ENCODE measurements at places on chromosomes 3 and 15.

GRCh38 chr3:125200731-125201139, 11.8 kb downstream of the SLC12A8 start:
- no peak for DNase-seq

DNA sequence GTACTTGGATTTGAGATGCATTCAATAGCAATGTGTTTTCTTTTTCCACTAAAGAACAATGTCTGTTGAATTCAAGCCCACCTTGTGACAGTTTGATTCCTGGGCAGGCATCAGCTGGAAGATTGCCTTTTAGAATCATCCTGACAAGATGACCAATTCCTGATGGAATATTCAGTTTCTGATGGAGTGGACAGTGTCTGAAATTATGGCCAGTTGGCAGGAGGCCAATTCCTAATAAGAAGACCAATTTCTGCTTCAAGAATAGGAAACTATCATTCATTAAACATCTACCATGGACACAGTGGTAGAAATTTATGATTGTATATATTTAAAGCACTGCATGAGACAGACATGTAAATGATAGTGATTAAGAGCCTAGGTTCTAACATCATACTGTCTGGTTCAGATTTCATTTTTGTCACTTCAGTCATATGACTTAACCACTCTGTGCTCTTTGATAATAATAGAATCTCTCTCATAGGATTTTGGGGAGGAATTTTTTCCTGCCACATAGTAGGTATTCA, 133.6 kb downstream of the CLSTN2 start:
- no peak for DNase-seq

GRCh38 chr3:11643201-11643603, 513 bp downstream of the VGLL4 start:
- DNase-seq = peak; percentile 24

- no peak for DNase-seq
Observed at GRCh38 chr15:52464040-52464439, 64.6 kb downstream of the MYO5A start.

- no peak for DNase-seq
Observed at GRCh38 chr15:26757141-26757540, 15.7 kb downstream of the GABRB3 start.

GRCh38 chr3:55823001-55823400, 335.9 kb upstream of the WNT5A start:
- no peak for DNase-seq

GRCh38 chr3:126433496-126434263, 39.0 kb downstream of the CFAP100 start:
- DNase-seq = no peak

- DNase-seq = no peak
Observed at GRCh38 chr15:93362203-93362602, 273.2 kb upstream of the RGMA start.

DNA sequence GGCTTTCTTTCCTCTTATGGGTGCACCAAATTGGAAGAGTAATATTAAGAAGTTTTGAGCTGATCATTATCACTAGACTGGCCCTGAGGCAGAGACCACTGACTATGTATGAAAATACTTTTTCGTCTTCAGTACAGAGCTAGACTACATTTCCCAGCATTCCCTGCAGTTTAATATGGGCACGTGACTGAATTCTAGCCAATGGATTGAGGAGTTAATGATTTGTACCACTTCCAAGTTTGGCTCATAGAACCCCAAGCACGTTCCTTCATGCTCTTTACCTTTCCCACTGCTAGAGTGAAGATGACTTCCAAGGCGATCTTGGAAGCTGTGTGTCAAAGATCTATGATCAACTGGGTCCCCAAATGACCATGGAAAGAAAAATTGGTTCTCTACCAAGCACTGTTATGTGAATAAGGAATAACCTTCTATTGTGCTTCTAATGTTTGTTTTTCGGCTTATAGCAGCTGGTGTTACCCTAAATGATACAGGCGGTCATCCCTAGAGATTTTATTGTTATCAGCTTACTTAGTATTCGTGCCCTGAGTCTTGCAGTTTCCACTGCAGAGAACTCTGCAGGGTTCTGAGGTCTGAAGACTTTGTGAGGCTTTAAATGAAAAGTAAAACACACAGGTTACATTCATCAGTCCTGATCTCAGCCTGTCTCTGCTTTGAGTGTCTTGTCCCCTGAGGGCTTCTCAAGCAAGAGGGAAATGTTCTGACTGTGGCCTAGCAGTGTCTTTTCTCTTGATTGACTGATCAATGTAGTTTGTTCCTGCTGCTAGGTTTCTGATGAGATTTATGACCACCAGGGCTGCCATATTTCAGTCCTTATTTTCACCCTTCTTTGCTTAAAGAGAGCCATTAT, 486.8 kb downstream of the PDCD6IP start:
- DNase-seq = no peak

GRCh38 chr3:187551416-187551815, 118.8 kb downstream of the SST start:
- DNase-seq = no peak

DNA sequence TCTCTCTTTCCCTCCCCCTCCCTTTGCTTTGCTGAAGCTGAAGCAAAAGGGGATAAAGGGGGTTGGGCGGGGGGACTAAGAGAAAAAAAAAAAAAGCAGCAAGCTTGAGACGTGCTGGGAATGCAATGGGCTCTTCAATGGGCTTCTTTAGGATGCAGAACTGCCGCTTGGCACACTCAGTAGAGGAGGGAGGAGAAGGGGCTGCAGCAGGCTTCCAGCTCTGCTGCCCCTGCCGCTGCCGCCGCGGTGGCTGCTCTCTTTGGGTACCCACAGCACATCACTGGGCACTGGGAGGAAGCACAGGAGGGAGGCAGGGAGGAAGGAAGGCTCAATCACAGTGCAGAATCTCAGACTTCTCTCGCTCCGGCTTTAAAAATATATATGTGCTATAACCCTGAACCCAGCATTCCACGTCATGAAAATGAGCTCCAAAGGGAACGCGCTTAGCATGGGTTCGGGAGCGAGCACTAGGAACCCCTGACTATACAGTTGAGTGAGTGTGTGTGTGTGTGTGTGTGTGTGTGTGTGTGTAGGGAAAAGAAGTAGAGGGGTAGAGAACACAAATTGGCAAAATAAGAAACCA, 3.5 kb downstream of the SLITRK3 start:
- no peak for DNase-seq

- DNase-seq = no peak
Observed at GRCh38 chr3:126180477-126181397, at the start of gene ALDH1L1. ALDH1L1 (minus strand) TSS chr3:126180586; CDS start chr3:126160979, 19,607 bp downstream.

GRCh38 chr3:100245136-100245535, 15.7 kb upstream of the TBC1D23 start:
- no peak for DNase-seq

- peak; percentile 66 for DNase-seq
Observed at GRCh38 chr15:73927476-73928240, 1.4 kb downstream of the LOXL1 start.

DNA sequence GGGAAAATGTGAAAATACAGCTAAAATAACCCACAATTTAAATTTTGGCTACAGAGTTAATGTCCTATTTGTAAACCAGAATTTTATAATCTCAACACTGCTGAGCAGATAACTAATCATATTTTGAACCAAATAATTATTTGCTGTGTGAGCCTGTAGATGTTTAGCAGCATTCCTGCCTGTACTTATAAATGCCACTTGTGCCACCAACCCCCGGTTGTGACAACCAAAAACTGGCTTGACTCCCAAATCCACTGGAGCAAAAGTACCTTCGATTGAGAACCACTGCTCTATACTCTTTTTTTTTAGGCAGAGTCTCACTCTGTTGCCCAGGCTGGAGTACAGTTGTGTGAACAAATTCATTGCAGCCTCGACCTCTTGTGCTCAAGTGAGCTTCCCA, 78.5 kb downstream of the CNTN6 start:
- DNase-seq = no peak

DNA sequence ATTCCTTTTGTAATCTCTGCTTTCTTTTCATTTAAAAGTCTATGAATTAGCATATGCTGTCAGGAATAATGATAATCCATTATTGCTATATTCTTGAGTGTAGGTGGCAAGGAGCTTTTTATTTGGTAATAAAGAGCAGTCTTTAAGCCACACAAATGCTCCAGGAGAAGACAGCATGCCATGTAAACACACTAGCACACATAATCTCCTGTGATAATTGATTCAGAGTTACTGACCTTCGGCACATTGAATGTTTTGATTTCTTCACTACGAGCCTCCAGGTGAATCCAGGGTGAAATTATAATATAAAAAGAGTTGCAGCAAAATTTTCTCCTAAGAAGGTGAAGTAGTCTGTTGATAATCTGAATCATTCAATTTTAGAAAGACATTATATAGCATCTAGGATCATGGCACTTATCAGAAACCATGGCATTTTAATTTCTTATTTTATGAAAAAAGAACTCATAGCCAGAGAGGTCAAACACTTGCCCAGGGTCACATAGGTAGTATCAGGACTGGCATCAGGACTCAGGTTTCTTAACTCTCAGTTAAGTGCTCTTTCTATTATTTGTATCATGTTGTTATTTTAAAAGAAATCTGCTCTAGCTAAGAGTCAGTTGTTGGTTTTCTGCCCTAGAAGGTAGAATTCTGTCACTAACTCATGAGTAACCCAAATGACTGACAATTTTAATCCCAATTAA, 21.3 kb upstream of the DHX36 start:
- no peak for DNase-seq

DNA sequence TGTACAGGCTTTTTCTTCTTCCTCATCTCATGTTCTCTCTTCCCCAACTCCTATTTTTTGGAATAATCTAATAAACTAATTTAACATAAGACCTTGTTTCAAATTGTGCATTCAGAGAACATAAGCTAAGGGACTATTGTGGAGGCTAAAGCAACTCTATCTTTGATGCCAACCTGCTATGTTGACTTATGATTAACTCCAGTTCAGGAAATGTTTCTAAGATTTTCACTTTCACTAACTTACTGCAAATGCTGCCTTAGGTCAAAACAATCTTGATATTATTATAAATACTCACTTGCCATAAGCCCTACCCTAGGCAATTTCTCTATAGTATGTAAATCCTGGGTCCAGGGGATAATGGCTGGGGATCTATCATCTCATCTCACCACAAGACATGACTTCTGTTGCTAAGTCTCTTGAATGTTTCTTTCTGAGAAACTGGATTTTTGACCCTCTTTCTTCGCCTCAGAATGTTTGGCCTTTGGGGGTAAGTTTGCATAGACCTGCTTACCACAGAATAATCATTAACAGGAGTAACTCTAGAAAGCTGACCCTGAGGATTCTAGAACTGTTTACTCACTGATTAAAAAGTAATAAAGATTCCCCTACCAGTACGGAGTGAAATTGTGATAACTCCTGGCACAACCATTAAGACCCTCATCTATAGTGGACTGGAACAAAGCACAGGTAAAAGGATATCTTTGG, 768.1 kb downstream of the GBE1 start:
- DNase-seq = no peak

DNA sequence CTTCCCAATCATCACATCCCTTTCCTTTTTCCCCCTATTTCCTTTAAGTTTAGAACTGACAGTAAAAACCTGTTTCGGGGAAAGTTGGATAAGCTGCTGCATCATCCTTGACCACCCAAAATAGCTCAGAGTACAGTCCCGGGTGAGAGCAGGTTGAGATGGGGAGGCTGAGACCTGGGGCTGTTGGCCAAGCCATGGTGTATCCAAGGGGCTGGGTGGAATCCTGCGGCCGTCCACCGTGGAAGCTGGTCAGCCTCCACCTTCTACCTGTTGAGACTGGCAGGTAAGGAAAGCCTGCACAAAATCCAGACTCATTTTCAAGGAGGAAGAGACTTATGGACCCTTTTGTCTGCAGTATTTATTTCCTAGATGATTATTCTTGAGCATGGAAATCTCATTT, 128.2 kb upstream of the PLXNA1 start:
- DNase-seq = no peak

GRCh38 chr3:51710631-51711351, 3.9 kb downstream of the GRM2 start:
- no peak for DNase-seq

- DNase-seq = no peak
Observed at GRCh38 chr3:126267169-126267975, 87.0 kb upstream of the ALDH1L1 start.

- no peak for DNase-seq
Observed at GRCh38 chr3:133872161-133872560, 23.5 kb downstream of the RAB6B start.

DNA sequence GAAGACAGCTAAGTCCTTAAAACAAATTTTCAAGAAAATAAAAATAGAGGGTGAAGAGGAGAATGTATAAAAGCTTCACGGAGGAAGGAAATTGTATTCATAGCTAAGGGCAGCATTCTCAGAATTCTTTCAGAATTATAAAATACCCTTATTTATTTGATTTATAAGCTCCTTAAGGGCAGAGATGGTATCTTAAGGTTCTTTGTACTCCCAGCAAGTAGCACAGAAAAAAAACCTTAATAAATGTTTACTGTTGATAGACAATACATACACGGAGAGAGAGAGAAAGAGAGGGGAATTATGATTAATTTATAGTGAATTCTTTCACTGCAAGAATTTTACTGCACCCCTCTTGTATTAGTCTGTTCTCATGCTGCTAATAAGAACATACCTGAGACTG, 375.6 kb upstream of the CCDC54 start:
- no peak for DNase-seq

DNA sequence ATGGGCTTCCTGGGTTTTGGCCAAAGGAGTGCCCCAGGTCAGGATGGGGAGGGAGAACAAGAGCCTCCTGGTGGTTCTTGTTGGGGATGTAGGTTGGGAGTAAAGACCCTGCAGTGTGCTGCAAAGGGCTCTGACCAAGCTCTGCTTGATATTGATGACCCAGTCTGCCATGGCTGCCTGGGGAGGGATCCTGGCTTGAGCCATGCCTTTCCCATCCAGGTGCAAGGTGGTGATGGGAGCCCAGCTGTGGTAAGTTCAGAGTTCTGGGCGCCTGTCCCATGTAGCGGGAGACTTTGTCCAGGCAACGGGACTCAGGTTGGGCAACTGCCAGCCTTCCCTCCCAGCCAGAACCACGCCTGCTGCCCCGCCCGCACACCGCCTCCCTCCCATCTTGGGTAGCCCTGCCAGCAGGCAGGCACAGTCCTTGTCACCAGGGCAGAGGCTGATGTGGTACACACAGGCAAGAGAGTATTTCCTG, 2.6 kb downstream of the GNAI2 start:
- DNase-seq = no peak

- no peak for DNase-seq
Observed at GRCh38 chr3:13966302-13966701, 86.4 kb upstream of the WNT7A start.

GRCh38 chr3:195801251-195802183, 10.2 kb downstream of the MUC4 start:
- no peak for DNase-seq

- DNase-seq = no peak
Observed at GRCh38 chr3:23671851-23672589, 133.7 kb upstream of the UBE2E1 start.

- DNase-seq = no peak
Observed at GRCh38 chr15:94844198-94844537, 612.8 kb downstream of the MCTP2 start.

GRCh38 chr15:85276921-85277320, 103.5 kb upstream of the AKAP13 start:
- DNase-seq = no peak

DNA sequence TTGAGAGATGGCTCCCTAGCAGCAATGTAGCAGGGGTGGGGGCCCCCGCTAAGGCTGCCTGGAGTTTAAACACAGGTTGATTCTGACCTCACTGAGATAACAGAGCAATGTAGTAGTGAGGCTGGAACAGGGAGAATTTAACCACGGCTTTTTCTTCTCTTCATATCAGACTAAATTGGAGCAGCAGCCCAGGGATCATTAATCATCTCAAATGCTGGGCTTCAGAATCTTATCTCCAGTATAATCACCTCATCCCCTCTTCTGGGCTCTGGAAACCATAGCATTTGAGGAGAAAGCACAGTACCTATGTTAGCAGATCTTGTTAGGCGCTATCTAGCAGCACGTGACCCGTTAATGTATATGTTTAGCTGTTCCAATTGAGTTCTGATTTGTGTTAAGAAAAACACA, 25.4 kb upstream of the DET1 start:
- no peak for DNase-seq
